NCI-H1417 treated with DMSO at 0.1 percent for 48 hours (cell line): ENCODE measurements at places on chromosomes 7 and 10.

DNA sequence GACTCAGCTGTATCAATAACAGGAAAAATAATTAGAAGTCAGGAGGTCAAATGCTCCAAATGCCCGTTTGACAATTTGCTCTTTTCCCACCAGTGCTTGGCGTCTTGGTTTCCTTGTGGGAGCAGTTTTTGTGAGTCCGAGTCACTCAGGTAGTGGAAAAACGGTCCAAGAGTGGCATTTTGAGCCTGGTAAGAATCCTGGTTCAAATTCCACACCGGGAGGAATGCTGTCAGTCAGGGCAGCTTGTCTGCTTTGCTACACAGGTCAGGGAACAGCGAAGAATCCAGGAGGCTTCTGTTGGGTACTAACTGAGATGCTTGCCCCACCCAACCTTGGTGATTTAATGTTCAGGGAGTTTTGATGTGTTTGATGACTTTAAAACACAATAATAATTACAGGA lies 209.5 kb downstream of the HERPUD2 start:
- DNase-seq, result no peak

GRCh38 chr7:149803551-149804074 lies 30.2 kb upstream of the ZNF467 start:
- no peak for DNase-seq

GRCh38 chr10:45000138-45000751 lies 478 bp upstream of the ZNF22 start:
- DNase-seq, result no peak

- no peak for DNase-seq
Observed at GRCh38 chr7:149180722-149181449, 14.5 kb upstream of the ZNF282 start.

DNA sequence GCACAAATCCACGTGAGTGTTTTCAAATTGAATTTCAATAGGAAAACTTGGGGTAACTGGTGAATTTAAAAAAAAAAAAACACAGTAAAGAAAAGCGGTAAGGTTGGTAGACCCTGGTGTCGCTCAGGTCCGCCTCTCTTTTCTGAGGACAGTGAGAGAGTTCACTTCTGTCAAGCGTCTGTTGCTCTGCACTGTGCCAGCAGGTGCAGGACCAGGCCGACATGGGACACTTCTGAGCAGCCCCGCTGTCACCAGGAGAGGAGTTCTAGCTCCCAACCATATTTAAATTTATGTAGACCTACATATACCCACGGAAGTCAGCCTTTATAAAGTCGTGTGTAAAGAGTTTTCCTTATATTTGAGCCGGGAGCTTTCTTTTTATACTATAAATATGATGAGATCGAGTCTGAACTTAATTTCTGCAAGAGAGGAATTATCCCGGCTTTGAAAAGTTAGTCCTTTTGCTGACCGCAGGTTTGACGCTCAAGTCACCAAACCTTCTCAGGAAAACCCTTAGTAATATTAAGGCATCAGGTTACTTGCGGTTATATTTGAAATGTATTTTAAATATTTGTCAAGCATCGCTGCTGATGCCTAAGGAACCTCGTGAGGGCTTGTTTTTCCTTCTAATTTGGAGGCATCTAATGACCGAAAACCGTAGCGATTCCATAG lies 531 bp downstream of the IKZF1 start:
- no peak for DNase-seq

- no peak for DNase-seq
Observed at GRCh38 chr10:101092881-101093354, 31.1 kb downstream of the KAZALD1 start.

DNA sequence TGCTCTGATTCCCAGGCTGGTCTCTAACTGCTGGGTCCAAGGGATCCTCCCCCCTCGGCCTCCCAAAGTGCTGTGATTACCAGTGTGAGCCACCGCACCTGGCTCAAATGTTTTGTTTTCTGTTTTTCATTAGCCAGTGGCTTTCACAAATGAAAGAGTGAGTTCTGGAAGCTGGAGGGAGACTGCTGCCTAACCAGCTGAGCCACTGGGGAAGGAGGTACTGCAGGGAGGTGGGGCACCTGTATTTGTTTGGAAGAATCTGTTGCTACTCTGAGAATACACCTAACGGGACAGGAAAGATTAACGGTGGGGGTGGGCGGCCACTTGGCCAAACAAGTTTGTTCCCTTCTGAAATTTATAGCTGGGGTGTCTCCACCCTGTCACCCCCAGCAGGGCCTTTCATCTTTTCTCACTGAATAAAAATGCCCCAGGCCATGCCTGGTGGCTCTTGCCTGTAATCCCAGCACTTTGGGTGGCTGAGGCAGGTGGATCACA lies 4.7 kb downstream of the STOX1 start:
- DNase-seq, result no peak
